ENCODE measurements at places on chromosomes 13 and 19.
A peak's percentile ranks its signal among the peaks of the same experiment; 100 is the strongest.

DNA sequence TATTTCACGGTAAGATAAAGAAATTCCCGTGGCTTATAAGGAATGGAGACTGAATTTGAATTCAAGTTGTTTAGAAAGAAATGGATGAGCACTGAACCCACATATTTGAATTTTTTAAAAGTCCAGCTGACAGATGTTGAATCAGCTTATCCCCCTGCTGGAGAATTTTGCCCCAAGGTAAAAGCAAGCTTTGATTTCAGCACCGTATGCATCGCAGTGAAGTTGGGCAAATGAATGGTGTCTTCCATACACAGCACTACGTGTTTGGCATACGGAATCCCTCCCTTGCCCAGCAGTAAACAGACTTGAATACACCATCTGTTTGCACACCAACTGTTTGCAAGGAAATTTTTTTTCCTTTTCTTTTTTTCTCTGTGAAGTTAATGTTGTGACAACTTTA lies 77.5 kb upstream of the PEG3 start:
- DNase-seq, result no peak

GRCh38 chr19:45884682-45885555 lies 1.0 kb downstream of the IRF2BP1 start:
- no peak for DNase-seq

DNA sequence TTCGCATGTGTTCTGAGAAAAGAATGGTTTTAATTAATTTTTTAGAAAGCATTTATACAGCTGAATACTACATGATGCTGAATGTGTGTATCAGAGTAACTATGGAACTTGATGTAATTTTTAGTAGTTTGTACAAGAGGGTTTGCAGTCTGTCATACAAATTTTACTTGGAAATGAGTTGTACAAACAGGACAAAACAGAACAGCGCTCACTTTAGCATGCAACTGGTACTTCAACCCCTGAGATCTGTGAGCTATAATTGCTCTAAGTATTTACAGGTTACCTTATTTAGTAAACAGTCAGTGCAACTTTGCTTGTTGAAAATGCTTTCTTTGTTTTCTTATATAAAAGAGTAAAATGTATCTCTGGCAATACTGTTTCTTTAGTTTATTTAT lies 706 bp downstream of the TNFRSF19 start:
- no peak for DNase-seq

GRCh38 chr13:38223089-38223488 lies 126.6 kb upstream of the UFM1 start:
- DNase-seq, result no peak

DNA sequence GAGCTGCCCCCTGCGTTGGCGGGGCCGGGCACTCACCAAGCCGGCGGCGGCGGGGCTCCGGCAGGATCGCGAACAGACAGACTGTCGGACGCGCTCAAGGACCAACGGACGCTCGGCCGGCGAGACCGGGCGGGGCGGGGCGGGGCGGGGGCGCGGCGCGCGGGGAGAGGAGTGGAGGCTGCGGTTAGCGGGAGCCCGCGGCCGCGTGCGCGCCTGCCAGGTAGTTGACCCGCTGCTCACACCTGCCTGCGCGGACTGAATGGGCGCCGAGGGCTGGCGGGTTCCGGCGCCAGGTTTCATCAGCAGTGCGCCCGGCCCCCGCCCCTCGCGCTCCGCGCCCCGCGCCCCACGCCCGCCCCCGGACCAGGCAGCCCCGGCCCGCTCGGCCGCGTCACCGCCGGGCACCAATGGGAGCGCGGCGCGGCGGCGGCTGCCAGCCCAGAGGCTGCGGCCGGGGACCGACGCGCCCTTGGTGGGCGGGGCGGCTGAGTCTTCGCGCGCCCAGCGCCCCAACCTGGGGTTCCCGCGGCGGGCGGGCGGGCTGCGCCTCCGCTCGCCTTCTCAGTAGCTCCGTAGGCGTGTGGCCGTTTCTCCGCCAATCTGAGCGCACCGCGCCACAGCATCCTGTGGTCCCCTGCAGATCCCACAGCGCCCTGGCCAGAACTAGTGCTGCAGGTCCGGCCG lies at the start of gene SLC7A1:
Gene SLC7A1, minus strand, starts transcription at position 309 of the 684 bp plus-strand sequence. CDS start 59,500 bp downstream, outside the sequence.
- DNase-seq, result peak; percentile 88

DNA sequence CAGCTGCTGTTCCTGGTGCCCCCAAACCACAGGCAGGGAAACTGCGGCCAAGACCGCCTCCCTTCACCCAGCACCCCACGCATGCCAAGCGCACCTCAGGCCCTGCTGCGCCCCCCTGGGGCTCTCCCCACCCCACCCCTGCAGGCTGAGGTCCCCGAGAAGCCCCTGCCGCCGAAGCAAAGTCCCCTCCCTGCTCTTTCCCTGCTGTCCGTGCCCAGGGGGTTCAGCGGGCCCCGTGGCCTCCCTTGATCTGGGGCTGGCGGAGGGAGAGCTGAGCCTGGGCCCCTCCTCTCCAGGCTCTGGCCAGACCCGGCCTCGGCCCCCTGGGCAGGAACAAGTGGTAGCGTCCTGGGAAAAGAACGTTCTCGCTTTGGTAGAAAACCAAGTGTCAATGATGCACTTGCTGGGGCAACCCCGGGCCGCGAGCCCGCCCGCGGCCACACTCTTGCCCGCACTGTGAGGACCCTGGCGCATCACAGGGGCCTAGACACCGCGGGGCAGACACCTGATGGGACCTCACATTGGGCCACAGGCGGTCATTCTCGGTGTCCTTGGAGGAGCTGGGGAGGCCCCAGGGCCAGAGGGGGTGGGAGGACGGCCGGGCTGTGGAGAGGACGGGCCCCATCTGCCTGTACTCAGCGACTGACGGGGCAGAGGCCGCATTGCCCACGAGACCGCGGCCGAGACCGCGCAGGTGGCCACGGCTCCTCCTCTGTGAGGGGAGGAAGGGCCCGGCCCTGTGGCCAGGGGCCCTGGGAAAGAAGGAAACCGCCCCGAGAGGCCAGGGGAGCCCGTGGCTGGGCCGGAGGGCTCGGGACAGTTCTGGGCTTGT lies 29.0 kb downstream of the GPX4 start:
- no peak for DNase-seq

GRCh38 chr13:80862456-80862855 lies 521.5 kb upstream of the SPRY2 start:
- DNase-seq, result no peak

DNA sequence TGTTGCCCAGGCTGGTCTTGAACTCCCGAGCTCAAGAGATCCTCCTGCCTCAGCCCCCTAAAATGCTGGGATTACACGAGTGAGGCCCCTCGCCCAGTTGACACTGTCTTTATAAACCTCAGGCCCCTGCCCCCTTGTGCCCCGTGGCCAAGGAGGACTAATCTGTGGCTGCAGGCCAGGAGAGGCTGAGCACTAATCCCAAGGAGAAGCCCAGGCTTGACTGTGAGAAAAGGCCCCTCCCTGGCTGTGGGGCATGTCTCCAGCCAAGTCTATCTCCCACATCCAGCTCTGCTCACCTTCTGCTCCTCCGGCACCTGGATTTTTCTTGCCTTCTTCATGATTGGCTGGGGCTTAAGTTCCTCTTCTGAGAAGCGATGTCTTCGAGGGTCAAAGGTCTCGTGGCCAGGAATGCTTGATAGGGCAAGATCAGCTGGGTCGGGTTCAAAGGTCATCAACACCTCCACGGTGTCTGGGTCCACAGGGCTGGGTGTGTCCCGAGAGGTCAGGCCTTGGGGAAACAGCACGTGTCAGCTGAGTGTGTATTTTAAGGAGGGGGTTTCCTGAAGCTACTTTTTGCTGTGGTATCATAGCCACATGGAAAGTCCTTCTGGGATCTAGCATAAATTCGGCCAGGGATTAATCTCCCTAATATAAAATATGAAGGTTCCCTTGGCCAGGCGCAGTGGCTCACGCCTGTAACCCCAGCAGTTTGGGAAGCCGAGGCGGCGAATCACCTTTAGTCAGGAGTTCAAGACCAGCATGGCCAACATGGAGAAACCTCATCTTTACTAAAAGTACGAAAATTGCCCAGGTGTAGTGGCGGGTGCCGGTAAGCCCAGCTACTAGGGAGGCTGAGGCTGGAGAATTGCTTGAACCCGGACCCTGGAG lies 3.8 kb downstream of the DBP start:
- DNase-seq, result no peak

DNA sequence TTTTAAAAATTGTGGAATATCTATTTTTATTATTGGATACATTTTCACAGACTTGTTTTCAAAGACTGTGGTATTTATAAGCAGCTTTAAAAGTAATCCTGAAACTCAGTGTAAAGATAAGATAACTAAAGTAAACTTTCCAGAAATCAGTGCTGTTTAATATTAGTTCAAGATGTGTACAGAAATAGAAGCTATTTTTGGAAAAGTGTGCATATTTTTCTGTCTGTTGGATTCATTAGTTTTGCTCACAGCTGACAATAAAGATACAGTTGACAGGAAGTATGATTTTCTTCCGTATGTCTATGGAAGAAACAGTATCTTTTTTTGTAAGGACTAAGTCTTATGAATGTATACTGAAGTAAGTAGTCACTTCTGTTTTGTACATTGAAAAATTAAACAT lies 85.9 kb downstream of the GJA3 start:
- no peak for DNase-seq

DNA sequence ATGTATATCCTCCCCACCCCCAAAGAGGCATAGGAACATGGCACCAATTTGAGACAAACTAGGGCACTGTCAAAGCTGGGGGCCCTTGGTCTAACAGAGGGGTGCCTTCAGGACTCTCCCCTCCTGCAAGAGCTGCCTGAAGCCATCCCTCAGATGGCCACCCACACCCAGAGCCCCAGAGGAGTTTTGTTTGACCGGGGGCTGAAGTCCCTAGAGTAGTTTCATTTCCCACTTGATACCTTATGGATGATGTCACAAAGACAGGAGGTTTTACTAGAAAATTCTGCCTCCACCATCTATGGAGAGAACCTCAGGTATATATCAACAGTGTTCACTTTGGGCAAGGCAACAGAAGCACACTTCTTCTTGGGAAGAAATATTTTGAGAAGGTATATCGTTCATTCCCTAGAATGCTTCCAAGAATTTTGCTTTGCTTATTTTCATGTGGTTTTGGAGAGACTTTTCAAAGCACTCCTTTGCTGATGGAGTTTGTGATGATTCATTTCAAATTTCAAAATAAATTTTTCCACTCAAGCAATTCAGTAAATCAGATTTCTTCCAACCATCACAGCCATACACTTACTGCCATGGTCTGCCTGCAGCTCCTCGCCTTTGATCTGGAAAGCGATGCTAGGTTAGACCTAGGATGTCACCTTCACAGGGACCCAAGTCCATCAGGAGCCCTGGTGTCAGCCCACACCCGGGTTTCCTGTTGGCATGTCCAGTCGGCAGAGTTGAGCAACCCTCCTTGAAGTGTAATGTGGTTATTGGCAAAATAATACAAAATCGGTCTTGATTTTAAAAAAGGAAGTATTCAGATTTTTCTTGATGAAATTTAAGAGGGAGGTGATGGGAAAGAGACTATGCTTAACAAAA lies 207.0 kb downstream of the SHISA2 start:
- DNase-seq, result no peak

DNA sequence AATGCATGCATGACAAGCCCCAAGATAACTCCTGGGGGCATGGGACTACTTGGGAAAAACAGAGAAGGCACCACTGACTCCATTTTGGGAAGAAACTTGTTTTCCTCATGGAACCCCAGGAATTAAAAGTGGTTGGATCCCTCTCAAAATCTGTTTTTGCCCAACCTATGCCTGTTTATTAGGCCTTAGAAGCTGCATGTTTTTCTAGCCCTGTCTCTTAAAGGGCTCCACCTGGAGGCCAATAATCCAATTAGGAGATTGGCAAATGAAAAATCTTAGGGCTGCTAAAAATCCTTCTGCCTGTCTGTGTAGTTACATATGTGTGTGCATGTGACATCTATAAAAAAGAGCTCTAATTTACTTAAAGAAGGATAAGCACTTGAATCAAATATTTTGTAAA lies 26.9 kb downstream of the MED4 start:
- DNase-seq, result no peak

- no peak for DNase-seq
These were observed 1.2 kb downstream of the ACP5 start for GRCh38 chr19:11576227-11576626.

- no peak for DNase-seq
These were observed 39.2 kb upstream of the FGF14 start for GRCh38 chr13:102441085-102441484.

DNA sequence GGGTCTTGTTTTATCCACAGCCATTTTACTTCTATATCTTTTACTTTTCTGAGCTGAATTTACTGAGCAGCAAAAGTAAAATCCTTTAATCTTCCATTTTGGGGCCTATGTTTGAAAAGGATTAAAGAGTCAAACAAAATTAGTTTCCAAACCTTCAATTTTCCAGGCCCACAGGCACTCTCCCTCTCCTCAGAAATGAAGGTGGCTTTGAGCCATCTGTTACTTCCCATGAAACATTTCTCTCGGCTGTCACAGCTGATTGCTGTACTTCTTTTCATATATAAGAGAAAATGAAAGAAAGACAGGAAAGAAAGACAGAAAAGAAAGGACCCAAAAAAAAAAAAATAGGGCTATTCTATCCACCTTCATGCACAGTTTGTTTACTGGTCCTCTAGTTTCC lies 194.9 kb downstream of the LACC1 start:
- no peak for DNase-seq

DNA sequence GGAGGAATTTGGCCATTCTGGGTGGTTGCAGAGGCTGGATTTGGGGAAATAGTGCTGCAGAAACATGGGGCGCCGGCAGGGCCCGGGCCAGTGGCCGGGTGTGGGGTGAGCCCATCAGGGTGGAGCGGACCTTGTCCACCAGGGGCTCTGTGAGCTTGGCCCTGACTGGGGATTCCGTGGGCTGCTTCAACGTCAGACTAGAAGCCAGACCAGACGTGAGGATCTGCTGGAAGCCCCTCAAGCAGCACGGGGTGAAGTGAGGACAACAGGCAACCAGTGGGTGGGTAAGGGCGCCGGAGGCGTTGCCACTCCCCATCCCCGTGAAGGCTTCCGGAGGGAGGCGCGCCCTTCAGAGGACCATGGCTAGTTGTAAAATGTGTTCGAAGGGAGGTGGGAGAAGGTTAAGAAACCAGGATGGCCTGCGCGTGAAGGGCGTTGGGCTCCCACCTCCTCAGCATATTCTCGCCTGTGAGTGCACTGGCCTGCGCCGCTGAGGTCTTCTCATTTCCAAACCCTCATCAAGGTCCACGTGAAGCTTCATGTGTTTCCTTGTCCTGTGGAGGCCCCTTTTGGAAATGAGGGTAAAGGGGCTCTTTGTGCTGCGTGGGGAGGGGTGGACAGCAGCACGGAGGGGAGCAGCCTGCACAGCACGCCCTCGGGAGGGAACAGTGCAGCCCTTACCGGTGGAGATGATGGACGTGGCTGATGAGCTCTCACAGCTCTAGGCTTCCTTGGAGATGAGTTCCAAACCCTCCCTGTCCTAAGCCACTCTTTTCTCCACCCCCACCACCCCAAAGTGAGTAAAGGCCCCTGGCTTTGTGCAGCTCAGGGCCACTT lies 8.3 kb downstream of the TEX29 start:
- no peak for DNase-seq

DNA sequence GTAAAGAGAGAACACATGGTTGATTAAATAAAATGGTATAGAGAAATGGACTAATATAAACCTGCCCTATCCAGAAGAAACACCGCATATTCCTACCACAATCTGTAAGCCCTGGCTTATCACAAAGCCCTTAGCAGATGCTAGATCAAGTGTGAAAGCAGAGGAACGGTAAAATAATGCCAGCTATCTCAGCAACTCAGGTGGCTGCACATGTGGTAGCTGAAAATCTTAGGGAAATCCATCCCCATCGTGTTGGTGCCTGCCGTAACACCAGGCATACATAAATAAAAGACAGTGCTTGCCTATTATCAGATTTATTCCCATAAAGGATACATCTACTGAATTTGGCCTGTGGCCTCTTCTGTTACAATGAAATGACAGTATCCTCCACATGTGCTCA lies 304.1 kb upstream of the MAB21L1 start:
- no peak for DNase-seq

GRCh38 chr19:53865523-53865917 lies 2.2 kb upstream of the MYADM start:
- DNase-seq, result no peak

- DNase-seq, result no peak
These were observed 628.8 kb downstream of the SLITRK6 start for GRCh38 chr13:85170372-85170771.

Data from AML-193 (cell line).